ENCODE measurements at places on chromosomes 12 and 14.

GRCh38 chr12:106984588-106985137, 2.3 kb downstream of the MTERF2 start:
- no peak for DNase-seq

- DNase-seq = no peak
These were observed 12.1 kb downstream of the ZFHX2 start for GRCh38 chr14:23539248-23540140.

GRCh38 chr12:1916371-1917171, 1.9 kb downstream of the CACNA2D4 start:
- DNase-seq = peak; percentile 0

- no peak for DNase-seq
These were observed 163.7 kb downstream of the GXYLT1 start for GRCh38 chr12:41981013-41981412.

DNA sequence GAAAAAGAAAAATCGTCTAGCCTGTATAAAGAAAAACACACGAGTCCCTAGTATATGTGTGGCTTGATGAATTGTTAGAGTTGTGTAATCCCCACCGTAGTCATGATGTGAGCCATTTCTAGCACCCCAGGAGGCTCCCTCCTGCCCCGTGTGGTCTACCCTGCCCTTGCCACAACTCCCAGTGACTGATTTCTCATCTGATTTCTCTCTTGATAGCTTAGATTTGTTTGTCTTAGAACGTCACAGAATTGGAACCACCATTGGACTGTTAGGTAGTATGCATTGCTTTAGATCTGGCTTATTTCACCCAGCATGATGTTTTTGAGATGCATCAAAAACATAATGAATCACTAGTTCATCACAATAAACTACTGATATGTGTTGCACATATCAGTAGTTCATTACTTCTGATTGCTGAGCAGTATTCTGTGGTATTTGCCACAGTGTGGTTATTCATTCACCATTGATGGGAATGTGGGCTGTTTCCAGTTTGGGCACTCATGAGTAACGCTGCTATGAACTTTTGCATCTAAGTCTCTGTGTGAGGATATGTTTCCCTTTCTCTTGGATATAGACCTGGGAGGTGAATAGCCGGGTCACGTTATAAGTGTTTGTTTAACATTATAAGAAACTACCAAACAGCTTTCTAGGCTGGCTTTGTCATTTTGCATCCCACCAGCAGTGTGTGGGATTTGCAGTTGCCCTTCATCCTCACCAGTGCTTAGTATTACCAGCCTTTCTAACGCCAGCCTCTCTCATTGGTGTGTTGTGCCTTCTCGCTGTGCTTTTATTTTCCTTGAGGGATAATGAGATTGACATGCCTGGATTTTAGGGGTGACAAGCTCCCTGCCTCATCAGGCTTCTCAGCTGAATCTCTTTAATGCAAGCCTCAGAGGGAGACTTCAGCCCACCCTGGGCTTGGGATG, 31.9 kb upstream of the NCOR2 start:
- no peak for DNase-seq

- DNase-seq = no peak
These were observed 4.5 kb upstream of the SETD1B start for GRCh38 chr12:121799156-121799841.

DNA sequence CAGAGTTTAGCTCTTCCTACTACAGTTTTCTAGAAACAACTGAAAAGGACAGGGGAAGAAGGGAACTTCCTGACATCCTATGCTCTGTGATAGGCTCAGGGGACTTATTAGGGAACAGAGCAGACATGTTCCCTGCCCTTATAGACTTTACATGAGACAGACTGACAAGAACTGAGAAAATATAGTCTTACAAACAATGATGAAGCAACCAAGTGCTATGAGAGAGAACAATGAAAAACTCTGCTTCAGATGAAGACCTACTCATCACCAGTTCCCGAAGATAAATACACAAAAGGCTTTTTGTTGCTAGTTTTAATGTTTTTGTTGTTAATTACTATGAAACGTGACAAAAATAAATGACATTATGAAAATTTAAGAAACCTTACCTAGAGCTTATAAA, 115.3 kb downstream of the SEC23A start:
- no peak for DNase-seq

- no peak for DNase-seq
These were observed 229.1 kb upstream of the PDZRN4 start for GRCh38 chr12:40959041-40959440.

- no peak for DNase-seq
These were observed 92.7 kb downstream of the NCOR2 start for GRCh38 chr12:124474709-124475108.

- DNase-seq = no peak
These were observed 33.3 kb upstream of the ACTN1 start for GRCh38 chr14:69012256-69012953.

GRCh38 chr12:69998011-69998410, 173.0 kb downstream of the MYRFL start:
- no peak for DNase-seq

DNA sequence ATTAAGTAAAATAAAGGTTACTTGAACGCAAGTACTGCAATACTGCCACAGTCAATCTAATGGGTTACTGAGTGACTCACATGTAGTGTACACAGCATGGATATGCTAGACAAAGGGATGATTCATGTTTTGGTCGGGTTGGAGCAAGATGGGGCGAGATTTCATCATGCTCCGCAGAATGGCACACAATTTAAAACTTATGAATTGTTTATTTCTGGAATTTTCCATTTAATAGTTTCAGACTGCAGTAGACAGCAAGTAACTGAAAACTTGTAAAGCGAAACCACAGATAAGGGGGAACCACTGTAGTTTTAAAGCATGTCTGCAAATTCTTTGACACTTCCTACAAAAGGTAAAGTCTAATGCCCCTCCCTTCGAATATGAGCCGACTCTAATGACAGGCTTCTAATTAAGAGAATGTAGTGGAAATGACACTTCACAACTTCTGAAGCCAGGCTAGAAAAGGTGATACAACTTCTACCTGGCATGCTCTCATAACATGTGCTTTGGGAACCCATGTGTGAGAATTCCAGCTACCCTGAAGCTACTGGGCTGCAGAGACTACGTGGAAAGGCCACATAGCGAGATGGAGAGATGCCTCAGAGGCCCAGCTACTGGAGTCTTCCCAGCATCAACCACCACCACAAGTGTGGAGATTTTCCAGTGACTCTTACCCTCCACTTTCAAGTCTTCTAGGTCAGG, 13.9 kb upstream of the TCP11L2 start:
- DNase-seq = no peak

DNA sequence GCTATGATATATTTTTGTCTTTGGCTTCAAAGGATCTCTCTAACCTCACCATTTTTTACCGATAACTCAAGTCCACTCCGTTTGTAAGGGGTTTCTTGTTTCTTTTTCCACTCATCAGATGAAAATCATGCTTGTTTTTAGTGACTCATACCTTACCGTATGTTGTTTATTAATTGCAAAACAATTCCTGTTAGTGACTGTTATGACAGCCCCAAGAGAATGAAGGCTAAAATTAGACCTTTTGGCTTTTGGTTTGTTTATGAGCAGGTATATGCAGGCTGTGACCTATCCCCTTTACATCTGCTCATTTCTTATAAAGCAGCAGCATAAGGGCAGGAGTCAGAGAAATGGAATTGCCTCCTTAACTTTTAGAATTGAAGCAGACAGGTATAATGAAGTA, 319.8 kb downstream of the CEP128 start:
- DNase-seq = no peak

GRCh38 chr12:29566441-29566840, 69.0 kb upstream of the OVCH1 start:
- DNase-seq = no peak

DNA sequence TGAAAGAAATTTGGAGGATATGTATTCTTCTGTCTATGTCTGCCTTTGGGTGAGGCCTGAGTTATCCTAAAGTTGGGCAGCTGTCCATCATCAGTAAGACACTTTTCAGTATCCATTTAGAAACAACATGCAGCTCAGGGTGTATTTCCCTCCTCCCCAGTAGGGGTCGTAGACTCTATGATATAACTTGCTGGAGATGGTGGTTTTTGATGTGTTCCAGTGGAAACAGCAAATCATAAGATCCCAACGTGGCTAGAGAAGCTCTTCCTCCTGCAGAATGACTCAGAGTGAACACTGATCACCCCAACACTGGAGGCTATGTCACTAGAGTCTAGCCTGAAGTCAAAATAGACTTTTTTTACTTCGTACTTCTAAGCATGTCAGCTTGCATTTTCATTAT, 331.6 kb upstream of the STXBP6 start:
- DNase-seq = no peak

DNA sequence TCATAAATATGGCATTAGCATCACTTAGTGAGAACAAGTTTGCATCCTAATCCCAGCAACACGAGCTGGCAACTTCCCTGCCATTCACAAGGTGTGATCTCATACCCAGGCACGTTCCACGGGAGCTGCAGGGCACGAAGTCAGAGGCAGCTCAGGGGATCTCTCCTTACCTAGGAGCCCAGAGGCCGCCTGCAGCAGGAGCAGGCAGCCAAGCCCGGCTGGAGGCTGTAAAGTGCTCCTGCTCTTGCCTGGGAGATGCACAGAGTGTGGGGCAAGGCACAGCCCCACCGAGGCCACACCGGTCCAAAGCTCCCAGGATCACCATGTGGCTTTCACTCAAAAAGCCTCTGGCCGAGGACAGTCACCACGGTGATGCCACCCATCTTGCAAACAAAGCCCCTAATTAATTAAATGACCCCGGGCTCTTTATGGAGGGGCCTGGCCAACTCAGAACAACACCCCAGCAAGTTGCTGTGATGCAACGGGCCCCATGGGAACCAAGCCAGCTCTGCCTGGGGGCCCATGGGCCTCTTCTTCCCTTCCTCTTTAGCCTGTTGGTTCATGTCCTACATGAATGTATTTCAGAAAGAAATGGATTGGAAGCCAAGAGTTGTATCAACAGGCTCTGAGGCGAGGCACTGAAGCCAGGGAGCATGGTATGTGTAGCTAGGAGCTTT, 26.5 kb downstream of the NUAK1 start:
- DNase-seq = no peak

Measured in stimulated activated naive B cell treated with anti-CD40 and anti-IgM and Interleukin-4, amounts not matched to agents 10 μg/mL and 1 μg/mL and 100 μg/mL, for 72 hours (primary cell).